G401 (cell line): ENCODE measurements at places on chromosomes 3 and 15.

GRCh38 chr3:18369551-18370185 is 55.5 kb downstream of the SATB1 start:
- peak; percentile 20 for DNase-seq

DNA sequence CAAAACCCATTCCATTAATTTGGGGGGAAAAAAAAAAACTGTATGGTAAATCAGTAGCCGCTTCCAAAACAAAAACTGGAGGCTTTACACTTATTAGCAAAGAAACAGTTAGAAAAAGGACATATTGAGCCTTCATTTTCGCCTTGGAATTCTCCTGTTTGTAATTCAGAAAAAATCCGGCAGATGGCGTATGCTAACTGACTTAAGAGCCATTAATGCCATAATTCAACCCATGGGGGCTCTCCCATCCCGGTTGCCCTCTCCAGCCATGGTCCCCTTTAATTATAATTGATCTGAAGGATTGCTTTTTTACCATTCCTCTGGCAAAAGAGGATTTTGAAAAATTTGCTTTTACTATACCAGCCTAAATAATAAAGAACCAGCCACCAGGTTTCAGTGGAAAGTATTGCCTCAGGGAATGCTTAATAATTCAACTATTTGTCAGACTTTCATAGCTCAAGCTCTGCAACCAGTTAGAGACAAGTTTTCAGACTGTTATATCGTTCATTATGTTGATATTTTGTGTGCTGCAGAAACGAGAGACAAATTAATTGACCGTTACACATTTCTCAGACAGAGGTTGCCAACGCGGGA is 9.4 kb upstream of the RPL24 start:
- peak; percentile 76 for DNase-seq

DNA sequence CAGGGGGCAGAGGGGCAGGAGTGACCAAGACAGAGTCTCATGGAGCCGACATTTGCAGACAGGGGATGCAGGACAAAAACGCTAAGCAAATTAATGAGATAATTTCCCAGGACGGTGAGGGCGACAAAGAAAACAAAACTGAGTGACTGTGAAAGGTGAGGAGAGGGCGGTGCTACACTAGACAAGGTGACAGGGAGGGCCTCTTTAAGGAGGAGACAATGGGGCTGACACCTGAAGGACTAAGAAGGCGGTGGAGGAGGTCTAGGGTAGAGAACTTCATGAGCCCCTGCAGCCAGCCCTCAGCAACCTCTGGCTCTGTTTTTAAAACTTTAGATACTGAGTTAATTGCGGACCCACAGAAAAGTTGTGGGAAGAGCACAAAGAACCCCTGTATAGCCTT is 41.6 kb downstream of the IQSEC1 start:
- no peak for DNase-seq

GRCh38 chr15:66851311-66852063 is 149.5 kb downstream of the SMAD6 start:
- peak; percentile 74 for DNase-seq

DNA sequence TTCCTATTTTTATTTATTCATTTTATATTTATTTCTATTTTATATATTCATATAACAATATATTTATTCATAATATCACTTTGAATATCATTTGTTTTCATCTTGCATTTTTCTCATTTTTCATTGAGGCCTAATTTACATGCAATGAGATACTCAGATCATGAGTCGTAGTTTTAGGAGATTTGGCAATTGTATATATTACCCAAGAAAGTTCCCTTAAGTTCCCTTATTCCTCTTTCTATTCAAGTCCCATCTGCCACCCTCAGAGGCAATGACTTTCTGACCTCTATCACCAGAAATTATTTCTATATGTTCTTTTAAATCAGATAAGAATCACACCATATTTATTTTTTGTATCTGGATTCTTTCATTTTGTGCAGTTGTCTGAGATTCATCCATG is 329.1 kb upstream of the TPRG1 start:
- DNase-seq, result no peak

DNA sequence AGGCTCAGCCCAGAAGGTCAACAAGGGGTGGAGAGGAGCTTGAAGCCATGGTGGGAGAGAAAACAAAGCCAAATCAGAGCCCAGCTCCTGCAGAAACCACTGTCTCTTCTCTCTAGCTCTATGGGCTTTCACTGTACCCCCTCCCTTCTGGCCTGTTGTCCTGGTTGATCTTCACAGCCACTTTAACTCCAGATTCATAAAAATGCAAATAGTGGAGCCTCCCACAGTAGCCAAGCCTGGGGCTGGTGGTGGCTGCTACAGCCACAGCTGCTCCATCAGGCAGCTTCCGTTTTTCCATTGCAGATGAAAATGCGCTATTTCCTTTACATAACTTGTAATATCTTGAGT is 20.7 kb upstream of the CAV3 start:
- no peak for DNase-seq

DNA sequence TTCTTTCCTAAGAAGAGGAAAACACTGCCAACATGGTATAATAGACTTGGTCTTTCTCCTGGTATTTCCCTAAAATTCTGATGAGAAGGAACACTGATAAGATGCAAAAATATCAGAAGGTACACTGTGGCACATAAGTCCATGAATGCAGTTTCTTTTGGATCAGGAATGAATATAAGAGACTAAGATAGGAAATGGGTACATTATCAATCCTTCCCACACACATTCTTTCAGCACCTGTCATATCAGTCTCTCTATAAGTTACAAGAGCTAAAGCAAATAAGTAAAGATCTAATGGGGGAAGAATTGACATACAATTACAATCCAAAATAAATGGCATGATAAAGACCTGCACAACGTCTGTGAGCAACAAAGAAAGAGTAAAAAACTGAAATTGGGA is 1101.0 kb downstream of the ROBO2 start:
- DNase-seq, result no peak

DNA sequence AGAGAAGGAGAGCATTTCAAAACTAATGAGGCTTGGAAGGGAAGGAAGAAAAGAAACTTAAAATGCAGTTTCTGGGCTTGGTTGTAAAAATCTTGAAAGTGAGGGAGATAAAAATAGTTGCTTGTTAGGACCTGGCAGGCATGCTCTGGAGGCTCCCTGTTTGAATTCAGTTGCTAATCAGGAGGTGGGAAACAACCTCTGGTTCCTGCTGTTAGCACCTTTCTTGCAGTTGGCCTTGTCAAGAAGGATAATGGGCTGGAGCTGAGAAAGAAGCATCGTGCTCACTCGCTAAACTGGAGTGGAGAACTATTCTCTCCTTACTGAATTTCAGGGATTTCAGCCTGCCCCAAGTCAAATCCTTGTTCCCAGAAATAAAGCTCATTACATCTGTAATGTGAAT is 23.4 kb downstream of the SNAPC5 start:
- no peak for DNase-seq

DNA sequence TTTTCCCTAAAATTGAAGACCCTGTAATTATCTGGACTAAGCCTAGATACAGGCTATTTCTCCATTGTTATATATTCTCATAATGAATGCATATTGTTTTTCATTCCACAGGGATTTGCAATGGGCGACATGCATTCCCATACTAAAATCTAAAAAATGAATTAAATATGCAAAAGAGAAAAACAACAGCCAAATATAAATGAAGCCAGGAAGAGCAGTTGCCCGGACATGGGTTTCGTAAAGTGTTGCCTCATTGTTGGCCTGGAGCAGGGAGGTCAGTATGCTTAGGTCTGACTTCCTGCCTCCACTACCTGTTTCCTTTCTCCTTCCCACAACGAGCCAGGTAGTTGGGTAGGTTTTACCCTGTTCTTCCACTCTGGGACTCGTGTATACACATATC is 27.1 kb upstream of the SLCO3A1 start:
- no peak for DNase-seq

DNA sequence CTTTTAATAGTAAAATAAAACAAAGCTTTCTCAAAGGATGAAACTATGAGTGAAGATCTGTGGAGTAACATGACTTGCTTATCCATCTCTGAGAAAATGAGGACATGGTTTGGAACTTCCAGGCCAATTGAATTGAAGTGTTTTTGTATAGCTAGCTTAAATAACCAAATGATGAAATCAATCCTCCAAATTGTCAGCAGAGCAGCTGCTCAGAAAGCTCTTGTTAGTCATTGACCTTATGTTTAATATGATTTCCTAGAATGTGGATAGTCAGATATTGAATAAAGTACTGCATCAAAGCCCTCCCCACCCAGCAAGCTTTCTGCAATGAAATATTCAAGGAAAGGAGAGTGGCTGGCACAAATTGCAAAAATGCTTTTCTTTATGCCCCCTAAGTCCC is 437.2 kb downstream of the MFSD1 start:
- no peak for DNase-seq

GRCh38 chr15:50594311-50594710 is 47.8 kb upstream of the USP50 start:
- no peak for DNase-seq

DNA sequence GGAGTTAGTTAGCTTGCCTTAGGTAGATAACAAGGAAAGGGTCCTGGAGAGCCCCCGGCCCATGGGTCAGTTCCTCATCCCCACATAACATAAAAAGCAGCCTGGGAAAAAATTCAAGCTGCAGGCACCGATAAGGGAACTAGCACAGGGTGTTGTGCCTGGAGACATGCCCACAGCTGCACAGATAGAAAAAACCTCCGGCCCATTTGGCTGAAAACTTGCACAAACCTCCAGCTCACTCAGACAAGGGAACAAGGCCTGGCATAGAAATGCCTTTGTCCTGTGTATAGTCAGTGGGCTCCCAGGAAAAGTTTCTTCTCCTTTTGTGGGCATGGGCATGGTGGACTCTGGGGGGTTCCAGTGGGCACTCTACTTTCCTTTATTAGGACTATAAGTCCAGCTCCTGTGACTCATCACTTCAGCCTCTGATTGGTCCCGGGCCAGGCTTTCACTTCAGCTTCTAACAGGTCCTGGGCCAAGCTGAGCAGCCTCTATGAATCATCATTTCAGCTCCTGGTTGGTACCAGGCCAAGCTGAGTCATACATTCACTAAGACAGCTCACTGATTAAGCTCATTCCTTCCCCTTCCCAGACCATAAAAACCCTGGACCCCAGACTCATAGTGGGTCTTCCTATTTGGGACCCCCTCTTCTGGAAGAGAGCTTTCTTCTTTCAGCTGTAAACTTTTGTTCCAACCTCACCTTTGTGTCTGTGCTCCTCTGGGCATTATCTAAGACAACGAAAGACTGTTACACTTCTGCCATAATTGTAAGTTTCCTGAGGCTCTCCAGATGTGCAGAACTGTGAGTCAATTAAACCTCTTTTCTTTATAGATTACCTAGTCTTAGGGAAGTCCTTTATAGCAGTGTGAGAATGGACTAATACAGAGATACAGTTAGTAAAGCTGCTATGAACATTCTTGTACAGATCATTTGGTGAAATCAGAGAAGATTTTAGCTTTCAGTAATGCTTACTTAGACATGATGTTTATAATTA is 348.0 kb upstream of the DPPA4 start:
- DNase-seq, result no peak

DNA sequence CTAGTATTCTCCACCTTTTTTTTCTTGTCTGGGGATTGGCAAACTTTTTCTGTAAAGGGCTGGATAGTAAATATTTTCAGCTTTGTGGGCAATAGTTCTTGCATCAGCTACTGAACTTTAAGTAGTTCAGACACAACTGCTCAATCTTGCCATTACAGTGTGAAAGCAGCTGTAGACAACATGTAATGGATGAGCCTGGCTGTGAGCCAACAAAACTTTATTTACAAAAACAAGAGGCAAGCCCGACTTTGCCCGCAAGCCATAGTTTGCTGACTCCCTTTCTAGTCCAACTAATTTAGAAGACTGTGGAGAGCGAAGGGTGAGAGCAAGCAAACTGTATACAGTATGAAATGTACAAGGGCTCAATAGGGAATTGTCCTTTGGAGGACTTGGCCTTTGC is 6.2 kb downstream of the FRMD4B start:
- DNase-seq, result no peak

GRCh38 chr3:182979674-182980191 is 605 bp downstream of the DCUN1D1 start:
- DNase-seq, result peak; percentile 38

DNA sequence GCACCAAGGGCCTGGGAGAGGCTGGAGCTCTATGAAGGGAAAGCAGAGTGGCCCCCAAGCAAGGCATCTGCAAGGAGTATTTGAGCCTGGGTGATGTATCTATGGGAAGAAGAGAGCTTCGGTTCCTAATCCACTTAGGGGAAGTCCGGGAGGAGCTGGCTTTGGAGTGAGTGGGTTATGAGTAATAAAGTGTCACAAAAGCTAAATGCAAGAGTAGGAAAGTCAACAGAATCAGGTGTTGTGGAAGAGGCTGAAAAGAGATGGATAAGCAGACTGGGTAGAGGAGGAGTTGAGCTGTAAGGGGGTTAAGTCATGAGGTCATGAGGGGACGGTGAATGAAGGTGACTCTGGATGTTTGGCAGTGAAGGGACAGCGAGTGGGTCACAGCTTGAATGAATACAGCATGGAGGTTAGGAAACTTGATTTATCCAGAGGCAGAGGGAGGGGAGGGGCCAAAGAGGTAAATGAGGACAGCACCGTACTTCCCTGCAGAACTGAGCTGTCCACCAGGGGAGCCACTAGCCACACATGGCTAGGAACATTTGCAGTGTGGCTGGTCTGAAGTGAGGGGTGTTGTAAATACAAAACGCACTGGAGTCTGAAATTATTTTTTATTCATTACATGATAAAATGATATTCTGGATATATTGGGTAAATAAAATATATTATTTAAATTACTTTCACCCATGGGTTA is 83.3 kb downstream of the ADCY5 start:
- DNase-seq, result no peak

- no peak for DNase-seq
Measured at GRCh38 chr3:141726483-141726882, 11.6 kb upstream of the RNF7 start.

GRCh38 chr3:165786013-165786412 is 51.2 kb downstream of the BCHE start:
- no peak for DNase-seq

- no peak for DNase-seq
Measured at GRCh38 chr3:32404714-32405113, 13.1 kb downstream of the CMTM7 start.

- DNase-seq, result no peak
Measured at GRCh38 chr3:47362701-47363100, 18.1 kb upstream of the PTPN23 start.

- DNase-seq, result no peak
Measured at GRCh38 chr3:63508305-63508704, 144.2 kb upstream of the SNTN start.

DNA sequence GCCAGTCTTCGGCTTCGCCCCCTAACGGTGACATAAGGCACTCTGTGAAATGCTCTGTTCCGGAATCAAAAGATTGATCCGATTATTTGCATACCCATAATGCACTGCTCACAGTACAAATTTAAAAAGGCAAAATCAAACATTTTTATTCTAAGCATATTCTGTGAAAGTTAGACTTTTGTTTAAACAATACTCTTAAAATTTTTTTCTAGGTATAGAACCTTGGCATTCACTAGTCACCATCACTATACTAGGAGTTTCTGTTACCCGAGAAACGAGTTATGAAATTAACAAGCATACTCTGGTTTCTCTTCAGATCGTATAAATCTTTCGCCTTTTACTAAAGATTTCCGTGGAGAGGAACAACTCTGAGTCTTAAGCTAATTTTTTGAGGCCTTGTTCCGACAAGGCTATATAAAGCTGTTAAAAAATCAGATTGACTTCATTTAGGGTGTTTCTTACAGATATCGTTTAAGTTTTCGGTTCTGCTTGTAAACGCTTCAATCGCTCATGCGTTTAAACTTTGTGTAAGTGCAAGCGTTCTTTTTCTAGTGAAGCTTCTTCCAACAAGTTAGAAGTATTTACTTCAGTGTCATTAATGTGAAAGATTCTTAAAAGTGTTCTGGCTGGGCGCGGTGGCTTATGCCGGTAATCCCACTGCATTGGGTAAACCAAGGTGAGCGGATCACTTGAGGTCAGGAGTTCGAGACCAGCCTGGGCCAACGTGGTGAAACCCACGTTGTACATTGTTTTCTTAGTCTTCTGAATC is at the start of gene RNU5B-1:
Gene RNU5B-1 (plus strand): TSS at position 297 of the 769 bp plus-strand sequence.
- peak; percentile 93 for DNase-seq

- DNase-seq, result no peak
Measured at GRCh38 chr15:79798311-79798710, 98.5 kb downstream of the MTHFS start.
